ENCODE measurements at places on chromosomes 6 and 20.

DNA sequence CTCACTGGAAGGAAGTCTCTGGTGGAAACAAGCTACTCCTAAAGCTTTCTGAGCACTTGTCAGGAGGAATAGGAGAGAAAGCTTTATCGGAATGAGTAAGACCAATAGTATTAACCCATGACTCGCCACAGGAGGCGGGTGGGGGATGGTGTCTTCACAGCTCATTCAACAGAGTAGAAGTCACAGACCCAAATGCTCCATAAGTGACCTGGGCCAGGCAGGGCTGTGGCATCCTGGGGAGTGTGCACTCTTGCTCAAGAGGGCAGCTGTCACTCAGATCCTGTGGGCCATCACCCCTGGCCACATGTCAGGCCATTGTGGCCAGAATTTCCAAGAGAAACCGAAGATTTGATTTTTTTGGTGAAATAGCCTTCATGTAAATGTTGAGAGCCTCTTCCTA lies 116.0 kb downstream of the SYCP2 start:
- DNase-seq, result no peak

DNA sequence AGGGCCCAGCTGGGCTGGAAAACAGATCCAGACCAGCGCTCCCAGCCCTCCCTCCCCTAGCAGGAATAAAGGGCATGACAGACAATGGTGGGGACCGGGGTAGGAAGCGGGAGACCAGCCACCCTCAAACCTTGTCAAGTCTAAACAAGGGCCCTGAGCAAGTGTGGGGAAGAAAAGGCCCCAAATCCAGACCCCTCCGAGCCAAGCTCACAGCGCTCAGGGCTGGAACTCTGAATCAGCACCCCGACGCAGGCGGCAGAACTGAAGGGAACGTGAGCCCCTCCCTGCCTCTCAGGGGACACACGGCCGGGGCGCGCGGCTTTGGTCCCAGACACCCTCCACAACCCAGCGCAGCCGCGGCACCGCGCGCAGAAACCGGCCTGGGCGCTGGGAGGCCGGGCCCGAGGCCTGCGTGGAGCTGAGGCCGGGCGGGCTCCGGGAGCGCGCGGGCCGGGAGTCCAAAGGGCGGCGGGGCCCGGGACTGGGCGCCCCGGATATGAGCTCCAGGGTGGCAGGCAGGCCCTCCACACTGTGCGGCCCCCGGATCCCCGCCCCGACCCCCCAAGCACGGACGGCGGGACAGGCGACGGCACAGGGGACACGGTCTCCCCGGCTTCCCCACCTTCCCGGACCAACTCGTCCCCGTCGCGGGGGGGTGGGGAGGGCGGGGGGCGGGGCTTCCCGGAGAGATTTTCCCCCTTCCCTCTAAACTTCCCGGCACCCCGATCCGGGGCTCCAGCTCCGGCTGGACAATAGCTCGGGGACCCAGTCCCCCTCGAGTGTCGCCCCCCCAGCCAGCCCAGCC lies 641 bp downstream of the TEAD3 start:
- no peak for DNase-seq

- DNase-seq, result no peak
Observed at GRCh38 chr20:43983904-43984361, 69.3 kb downstream of the TOX2 start.

GRCh38 chr6:36487698-36488097 lies 44.9 kb downstream of the KCTD20 start:
- DNase-seq, result no peak

GRCh38 chr6:73131706-73132105 lies 93.6 kb downstream of the KHDC1L start:
- no peak for DNase-seq

GRCh38 chr20:61937146-61937962 lies 128.3 kb downstream of the TAF4 start:
- DNase-seq, result no peak

GRCh38 chr6:109945091-109945490 lies 33.0 kb upstream of the GPR6 start:
- no peak for DNase-seq

DNA sequence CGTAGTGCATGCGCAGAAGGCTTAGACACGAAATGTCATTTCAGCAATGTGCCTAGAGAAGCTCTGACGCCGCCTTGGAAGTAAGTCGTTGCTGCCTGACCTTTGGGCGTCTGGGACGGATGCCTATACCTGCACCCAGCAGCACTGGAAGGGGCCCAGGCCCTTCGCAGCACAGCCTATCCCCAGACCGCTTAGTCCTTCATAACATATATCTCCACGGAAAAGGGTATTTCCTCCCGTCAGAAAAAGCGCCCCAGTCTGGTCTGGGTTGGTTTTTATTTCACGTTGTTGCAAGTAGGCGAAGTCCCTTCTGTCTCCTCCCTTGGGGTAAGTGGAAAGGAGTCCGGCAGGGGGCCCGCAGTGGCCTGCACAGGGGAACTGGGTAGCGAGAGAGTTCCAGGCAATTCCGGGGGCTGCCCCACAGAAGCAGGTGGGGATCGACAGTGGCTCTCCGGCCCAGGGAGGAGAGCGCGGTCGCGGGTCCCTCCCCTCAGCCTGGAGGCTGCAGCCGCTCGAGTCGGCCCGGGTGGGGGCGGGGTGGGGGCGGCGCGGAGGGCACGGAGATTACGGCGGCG lies 559 bp upstream of the EYA4 start:
- DNase-seq, result no peak

DNA sequence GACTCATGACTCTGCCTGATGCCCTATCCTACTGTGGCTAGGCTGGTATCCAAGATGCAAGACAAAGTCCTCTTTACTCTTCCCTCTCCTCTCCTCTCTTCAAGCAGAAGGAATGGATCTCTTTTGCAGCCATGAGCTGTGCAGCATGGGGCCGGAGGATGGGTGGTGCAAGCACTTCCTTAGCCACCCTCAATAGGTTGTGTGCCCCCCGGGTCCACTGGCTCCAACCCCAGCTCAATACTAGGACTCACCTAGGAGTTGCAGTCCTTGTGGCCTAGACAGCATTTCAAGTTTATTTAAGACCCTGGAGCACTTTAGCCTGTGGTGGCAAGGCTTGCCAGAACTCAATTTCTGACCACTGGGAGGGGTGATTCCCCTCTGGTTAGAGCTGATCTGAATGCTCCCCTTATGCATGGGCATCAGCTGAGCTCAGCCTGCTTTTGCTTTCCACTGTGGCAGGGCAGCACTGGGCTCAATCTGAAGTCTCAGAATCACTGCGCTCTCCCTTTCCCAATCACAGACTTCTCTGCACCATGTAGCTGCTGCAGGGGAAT lies 29.0 kb upstream of the GRM4 start:
- DNase-seq, result no peak

DNA sequence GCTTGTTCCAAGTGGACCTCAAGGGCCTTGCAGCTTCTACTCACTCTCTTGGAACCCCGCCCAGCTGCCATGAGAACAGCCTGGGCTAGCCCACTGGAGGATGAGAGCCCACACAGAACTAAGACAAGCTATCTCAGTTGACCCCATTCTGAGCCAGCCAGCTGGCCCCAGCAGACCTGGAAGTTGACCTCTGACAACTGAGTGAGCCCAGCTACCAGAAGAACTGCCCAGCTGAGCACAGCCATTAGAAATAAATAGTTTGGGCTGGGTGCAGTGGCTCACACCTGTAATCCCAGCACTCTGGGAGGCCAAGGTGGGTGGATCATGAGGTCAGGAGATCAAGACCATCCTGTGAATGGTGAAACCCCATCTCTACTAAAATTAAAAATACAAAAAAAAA lies 37.1 kb downstream of the SNX5 start:
- no peak for DNase-seq

- no peak for DNase-seq
Observed at GRCh38 chr6:71248306-71248765, 40.3 kb upstream of the OGFRL1 start.

- no peak for DNase-seq
Observed at GRCh38 chr6:157210954-157211353, 112.4 kb downstream of the TMEM242 start.

GRCh38 chr20:6006603-6006949 lies 47.3 kb downstream of the LRRN4 start:
- no peak for DNase-seq

DNA sequence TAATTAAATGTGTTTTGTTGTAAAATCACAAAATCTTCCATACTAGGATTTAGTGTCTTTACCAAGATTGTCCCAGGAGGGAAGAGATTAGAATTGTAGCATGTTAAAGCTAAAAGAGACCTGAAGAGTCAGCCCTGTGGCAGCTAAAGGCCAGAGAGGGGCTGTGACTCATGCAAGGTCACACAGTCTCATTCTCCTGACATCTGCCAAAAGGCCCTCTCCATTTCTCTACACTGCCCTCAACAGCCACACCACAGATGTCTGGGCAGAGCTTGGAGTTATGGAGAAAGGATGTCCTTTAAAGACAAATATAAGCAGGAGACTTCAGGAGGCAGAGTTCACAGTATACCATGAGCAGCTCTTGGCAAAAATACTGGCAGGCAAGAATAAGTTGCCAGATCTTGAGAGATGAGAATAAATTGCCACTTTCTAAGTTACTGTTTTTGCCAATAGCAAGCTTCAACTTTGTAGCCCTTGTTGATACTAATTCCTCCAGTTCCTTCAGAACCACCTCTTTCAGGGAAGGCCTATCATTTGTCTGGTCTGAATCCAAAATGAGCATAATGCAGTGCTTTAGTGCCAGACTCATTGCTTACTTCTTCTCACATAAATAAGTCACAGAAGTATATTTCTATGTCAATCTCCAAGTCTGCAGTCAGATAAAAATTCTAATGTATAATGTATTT lies 41.7 kb downstream of the AKIRIN2 start:
- no peak for DNase-seq

DNA sequence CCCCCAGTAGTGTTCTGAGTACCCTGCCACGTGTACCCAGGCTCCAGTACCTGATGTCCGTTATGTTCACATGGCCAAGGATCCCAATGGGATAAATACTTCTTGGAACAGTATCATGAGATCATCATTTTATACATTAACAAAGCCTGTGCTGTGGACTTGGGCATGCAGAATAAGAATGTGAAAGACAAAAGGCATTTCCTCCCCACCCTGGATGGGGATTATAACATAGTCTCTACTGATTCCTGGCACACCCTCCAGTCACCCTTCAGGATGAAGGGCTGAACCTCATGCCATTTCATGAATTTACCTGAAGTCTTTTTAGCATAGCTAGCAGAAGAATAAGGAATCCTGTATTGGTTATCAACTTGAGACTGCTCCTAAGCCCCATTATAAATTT lies 2.8 kb downstream of the TNFRSF21 start:
- no peak for DNase-seq

- DNase-seq, result no peak
Observed at GRCh38 chr20:23998392-23998791, 9.8 kb upstream of the GGTLC1 start.

GRCh38 chr20:32538526-32538939 lies 46.6 kb downstream of the NOL4L start:
- peak; percentile 40 for DNase-seq

DNA sequence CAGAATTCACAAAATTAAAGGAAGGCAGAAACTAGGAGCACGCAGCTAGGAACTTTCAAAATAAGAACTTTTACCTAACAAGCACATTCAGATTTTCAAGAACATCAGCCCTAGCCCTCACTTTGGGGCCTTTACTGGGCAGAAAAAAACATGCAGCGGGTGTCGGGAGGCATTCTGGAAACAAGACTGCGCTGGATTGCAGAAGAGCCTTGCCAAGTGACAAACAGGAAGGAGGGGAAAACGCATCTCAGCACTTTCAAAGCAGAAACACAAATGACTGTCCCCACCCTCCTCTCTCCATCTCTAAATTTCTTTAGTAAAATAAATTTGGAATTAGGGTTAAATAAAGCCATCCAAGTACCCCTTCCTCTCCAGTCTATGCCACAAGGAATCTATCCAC lies 74.6 kb upstream of the RREB1 start:
- DNase-seq, result no peak

GRCh38 chr6:57257911-57258541 lies 35.9 kb upstream of the RAB23 start:
- no peak for DNase-seq

GRCh38 chr6:92011681-92012245 lies 1407.6 kb downstream of the EPHA7 start:
- no peak for DNase-seq

- DNase-seq, result no peak
Observed at GRCh38 chr6:37897321-37897720, 77.8 kb downstream of the ZFAND3 start.

- DNase-seq, result no peak
Observed at GRCh38 chr6:22670605-22671004, 101.2 kb downstream of the HDGFL1 start.

DNA sequence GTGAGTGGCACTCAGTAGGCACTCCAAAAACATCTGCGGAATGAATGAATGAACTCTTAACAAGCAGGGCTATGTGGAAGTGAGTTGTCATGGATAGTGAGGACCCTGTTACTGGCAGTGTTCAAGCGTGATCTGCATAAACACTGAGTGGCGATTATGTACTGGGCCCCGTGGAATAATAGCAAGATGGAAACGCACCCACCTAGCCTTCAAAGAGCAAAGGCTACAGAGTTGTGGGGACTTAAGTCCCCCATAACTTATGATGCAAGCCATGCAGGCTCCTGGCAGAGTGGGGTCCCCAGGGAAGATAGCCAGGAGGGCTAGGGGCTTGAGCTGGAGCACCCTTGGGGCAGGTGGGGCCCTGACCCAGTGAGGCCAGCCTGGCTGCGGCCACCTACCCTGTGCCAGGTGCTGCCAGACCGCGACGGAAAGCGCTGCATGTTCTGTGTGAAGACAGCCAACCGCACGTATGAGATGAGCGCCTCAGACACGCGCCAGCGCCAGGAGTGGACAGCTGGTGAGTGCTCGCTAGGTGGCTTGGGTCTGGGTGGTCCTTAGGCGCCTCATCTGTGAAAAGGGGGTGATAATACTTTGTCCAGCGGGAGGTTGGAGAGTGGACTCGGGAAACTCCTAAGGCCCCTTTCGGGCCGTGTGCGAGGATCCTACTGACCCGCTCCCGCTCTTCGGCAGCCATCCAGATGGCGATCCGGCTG lies 20.0 kb downstream of the DEF6 start:
- no peak for DNase-seq

GRCh38 chr6:62980093-62980492 lies 231.2 kb upstream of the FKBP1C start:
- no peak for DNase-seq

DNA sequence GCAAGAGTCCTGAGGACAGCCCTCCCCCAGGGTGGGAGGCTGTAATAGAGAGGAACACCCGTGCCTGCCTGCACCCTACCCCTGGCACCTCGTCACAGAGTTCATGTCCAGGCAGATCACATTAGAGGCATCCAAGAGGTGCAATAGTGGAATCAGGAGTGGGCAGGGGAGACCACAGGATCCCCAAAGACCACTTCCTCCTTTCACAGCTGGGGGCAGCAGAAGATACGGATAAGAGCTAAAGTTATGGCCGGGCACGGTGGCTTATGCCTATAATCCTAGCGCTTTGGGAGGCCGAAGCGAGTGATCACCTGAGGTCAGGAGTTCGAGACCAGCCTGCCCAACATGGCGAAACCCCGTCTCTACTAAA lies 1.5 kb upstream of the CAPN11 start:
- no peak for DNase-seq

- DNase-seq, result no peak
Observed at GRCh38 chr6:156899071-156899470, 121.9 kb downstream of the ARID1B start.

GRCh38 chr20:63547725-63548480 lies at the start of gene SRMS:
SRMS (minus strand) TSS chr20:63547749; CDS start chr20:63547463, 286 bp downstream.
- no peak for DNase-seq

GRCh38 chr20:58965270-58966064 lies 15.6 kb upstream of the NELFCD start:
- no peak for DNase-seq

All from caudate nucleus (tissue), 63 donors.